ENCODE measurements at places on chromosomes 13 and 19.

DNA sequence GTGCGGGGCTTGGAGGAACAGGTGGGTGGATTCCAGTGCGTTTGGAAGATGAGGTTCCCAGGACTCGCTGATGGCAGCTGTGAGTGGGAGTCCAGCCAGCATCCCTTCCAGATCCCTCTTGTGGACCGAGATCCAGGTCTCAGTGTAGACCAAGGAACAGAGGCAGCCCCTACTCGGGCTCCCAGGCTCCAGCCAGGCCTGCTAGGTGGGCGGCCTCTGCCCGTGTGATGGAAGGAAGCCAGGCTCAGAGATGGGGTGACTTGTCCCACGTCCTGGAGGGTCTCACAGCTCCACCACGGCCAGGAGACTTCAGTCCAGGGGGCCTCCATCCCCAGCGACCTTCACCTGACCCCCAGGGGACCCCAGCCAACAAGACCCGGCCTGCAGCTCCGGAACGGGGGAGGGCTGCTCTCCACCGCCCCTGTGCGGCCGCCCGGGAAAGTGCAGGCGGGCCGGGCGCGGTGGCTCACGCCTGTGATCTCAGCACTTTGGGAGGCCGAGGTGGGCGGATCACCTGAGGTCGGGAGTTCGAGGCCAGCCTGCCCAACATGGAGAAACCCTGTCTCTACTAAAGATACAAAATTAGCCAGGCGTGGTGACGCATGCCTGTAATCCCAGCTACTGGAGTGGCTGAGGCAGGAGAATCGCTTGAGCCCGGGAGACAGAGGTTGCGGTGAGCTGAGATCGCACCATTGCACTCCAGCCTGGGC lies 729 bp upstream of the MADCAM1 start:
- DNase-seq, result peak; percentile 21

DNA sequence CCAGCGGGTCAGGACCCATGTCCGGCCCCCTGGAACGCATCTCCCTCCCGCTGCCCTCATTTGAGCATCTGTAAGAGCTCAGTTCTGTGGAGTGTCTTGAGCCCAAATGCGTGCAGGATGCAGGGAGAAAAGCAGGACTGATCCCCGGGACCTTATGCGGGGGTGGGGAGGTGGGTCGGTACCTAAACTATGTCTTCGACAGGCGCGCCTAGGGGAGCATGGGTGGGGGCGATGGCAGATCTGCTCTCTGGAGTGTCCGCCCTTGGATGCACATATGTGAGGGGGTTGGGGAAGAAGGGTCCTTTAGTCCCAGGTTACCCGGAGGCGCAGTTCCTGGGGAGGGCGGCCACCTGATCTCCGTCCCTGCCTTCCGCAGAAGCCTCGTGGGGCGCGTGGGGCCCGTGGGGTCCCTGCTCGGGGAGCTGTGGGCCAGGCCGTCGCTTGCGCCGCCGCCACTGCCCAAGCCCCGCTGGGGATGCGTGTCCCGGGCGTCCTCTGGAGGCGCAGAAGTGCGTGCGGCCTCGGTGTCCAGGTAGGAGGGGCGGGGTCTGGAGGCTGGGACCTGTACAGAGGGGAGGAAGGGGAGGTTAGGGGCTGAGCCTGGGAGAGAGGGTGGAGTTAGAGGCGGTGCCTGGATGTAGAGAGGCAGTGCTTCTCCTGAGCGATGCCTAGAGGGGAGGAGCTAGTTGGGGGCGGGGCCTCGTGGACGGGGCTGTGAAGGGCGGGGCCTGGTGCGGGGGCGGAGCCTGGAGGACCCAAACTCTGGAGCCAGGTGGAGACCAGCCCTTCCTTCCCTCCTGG lies 2.9 kb downstream of the CILP2 start:
- peak; percentile 49 for DNase-seq

GRCh38 chr19:14704450-14704849 lies 14.6 kb downstream of the ZNF333 start:
- DNase-seq, result no peak

GRCh38 chr19:47381653-47382279 lies 32.7 kb downstream of the DHX34 start:
- peak; percentile 87 for DNase-seq

GRCh38 chr19:29974701-29975100 lies 32.7 kb downstream of the URI1 start:
- DNase-seq, result no peak

- DNase-seq, result peak; percentile 44
These were observed 2.0 kb downstream of the ZBTB7A start for GRCh38 chr19:4064496-4065260.

- DNase-seq, result no peak
These were observed 149.7 kb upstream of the SPACA7 start for GRCh38 chr13:112226320-112227002.

DNA sequence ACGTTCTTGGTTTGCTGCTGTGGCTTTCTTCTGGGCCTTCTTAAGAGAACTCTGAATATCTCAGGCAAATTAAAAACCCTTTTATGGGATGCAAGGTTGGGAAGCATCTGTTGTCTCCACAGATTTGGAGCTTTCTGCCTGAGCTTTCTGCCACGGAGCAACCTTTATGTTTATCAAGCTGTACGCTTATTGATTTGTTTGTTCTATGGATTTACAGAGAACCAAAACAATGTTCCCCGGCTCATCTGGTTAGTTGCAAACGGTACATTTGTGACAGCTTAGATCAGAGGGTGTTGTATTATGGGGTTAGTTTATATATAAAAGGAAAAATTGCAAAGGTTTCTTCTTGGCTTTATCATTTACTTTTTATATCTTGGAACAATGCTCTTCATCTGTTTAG lies 479.6 kb downstream of the DIAPH3 start:
- DNase-seq, result no peak

DNA sequence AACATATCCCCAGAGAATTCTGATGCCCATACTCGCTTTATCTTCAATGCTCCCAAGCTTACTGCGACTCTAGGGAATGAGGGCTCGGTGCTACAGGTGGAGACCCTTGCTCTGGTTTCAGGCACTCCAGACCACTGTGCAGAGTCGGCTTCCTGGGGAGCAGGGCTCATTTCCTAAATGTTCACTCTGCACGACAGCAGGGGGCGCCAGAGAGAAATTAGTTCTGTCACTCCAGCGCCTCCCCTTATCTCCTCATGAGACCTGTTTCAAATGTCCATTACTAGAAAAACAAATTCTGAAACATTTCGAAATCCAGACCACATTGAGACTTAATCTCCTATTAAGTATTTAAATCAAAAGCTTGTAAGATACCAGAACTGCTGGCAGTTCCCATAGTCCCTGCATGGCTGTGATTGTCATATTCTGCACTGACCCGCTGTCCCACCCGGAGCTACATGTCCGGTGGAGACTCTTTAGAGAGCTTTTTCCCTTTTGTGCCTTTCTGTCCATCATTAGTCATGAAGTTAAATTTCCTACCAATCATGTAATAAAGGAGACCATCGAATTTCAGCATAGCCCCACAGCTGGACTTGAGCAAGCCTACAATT lies 22.4 kb downstream of the EPSTI1 start:
- DNase-seq, result peak; percentile 12

GRCh38 chr19:38211151-38211591 lies 12.9 kb downstream of the DPF1 start:
- DNase-seq, result no peak

DNA sequence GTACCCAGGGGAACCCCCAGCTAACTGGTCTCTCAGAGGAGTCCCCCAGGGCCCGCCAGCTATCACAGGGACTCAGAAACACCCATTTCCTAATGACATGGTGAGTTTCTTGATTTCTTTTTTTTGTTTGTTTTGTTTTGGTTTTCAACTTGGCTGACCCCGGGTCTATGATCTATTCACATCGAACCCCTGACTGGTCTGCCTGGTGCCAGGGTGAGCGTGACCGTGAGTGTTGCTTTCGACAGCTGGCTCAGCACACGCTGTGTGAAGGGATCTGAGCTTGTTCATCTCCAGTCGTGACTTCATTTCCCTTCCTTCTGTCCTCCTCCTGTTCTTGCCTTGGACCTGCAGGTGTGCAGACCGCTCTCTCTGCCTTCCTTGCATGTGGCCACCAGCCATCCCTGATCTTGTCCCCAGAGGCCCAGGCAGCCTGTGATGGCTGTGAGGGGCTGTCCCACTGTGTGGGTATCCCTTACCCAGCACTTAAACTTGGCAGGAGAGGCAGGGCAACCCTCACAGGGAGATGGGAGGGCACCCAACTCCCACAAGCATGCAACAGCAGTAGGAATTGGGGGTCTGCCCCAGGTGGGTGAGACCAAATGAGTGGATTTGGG lies 26.2 kb downstream of the TMEM161A start:
- no peak for DNase-seq

- DNase-seq, result no peak
These were observed 997 bp upstream of the KCNN4 start for GRCh38 chr19:43781630-43782310.

- no peak for DNase-seq
These were observed 436.7 kb downstream of the EFNB2 start for GRCh38 chr13:106098778-106099177.

DNA sequence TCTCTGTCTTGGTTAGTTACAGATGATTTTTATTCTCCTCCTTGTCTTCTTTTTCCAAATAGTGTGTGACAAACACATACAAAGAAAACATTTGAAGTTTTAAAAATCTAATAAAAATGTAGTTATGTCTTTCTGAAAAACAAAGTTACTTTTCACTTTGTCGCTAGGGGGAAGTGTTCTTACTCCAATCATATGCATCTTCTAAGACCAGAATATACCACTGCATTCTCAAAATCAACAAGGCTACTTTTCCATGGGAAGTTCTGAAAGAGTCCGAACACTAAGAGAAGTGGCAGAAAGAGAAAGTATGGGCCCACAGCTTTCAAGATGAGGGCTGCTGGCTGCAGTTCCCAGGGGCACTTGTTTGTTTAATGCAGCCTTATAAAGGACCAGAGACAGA lies 208.9 kb downstream of the DCT start:
- no peak for DNase-seq

DNA sequence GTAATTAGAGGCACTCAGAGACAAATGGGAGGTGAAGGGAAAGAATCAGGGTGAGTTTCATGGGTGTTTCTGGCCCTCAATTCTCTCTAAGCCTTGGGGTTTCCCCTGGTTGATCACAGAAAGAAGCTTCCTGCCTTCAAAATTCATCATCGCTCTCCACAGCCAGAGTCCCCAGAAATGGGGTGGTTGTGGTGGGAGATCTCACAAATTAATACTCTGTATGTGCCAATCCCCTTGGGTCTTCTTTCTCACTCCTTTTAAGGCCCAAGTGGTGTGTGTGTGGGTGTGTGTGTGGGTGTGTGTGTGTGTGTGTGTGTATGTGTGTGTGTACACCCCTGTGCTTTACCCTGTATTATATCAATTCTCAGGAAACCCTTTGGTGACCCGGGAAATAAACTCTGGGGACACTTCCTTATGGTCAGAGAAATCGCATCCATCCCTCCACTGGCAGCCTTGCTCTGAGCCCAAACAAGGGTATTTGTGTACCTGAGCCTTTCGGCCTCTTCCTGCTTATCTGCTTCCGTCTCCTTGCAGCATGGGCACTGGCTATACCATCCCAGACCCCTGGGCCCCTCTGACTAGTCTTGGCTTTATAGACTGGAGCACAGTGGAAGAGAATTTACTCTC lies 2.8 kb upstream of the FCGBP start:
- DNase-seq, result no peak

DNA sequence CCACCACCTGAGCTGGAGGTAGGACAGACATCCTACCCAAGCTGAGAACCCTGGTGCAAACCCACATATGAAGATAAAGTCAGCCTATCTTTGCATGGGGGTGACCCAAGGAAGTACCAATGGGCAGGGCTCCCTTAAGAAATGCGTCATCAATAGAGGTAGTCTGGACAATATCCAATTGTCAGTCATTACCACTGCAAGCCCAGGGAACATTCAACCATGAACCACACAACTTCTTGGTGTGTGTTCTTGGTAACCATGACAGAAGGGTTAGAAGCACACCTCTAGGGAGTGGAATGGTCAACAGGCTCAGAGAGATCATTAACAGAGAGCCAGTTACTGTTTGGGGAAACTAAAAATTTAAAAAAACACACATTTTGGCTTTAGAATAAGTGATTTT lies 34.7 kb upstream of the DOCK9 start:
- no peak for DNase-seq

- no peak for DNase-seq
These were observed 47.5 kb upstream of the GSX1 start for GRCh38 chr13:27744801-27745200.

DNA sequence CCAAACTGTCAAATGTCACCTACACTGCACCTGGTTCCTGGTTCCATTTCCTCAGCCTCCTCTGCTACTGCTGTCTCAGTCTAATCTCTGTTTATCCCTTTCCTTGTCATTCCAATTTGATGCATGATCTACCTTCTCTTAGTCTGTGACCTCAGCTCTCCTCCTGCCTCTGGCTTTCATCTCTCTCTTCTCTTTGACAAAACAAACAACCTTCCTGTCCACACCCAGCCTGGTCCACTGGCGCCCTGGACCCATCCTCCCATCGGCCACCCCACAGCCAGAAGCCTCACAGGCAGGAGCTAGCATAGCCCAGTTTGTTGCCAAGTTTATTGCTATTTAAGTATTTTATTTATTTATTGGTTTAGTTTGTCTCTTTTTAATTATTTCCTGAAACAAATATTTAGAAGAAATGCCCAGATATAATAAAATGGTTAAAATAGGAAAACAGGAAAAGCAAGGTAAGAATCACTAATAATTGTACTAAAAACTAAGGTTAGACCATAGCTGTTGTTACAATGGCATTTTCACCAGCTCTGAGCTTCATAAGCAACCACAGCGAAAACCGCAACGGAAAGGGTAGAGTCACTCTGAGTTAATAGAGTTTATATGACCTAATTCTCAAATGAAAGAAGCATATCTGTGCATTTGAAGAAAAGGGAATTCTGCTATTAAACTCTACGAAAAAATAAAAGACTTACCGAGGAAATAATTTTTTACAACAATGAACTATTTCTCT lies 68.6 kb downstream of the EFNB2 start:
- no peak for DNase-seq

DNA sequence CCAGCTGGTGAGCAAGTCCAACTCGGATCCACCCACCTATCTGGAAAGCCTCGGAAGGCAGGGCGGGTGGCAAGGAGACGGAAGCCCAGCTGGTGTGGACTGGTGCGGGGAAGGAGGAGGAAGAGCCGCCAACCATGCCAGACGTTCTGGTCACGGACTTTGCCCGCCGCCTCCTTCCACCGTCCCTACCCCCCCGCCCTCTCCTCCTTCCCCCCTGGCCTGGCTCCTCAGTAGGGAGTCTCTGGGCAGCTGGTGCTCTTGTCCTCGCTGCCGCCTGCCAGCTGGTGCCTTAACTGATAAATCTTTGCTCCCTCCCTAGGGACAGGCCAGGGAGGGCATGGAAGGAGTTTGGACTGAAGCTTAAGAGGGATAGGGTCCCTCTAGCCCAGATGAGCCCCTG lies 4.8 kb downstream of the SYNGR4 start:
- DNase-seq, result no peak

GRCh38 chr13:78978381-78978998 lies 319.5 kb upstream of the OBI1 start:
- peak; percentile 12 for DNase-seq

GRCh38 chr19:39838569-39838968 lies 4.6 kb upstream of the DYRK1B start:
- no peak for DNase-seq

DNA sequence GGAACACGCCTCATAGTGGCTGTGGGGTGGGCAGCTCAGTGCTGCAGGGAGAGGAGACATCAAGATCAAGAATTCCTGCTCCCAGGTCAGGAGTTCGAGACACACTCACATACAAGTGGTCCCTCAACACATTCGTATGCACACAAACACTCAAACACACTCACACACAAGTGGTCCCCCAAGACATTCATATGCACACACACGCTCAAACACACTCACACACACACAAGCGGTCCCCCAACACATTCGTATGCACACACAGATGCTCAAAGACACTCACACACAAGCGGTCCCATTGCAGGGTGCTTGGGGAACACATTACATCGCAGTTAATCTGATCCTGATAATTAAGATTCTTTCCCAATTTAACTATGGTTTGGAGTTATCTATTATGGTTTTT lies 28.2 kb downstream of the FCGBP start:
- DNase-seq, result no peak
